ENCODE measurements at places on chromosomes 5 and 9.

DNA sequence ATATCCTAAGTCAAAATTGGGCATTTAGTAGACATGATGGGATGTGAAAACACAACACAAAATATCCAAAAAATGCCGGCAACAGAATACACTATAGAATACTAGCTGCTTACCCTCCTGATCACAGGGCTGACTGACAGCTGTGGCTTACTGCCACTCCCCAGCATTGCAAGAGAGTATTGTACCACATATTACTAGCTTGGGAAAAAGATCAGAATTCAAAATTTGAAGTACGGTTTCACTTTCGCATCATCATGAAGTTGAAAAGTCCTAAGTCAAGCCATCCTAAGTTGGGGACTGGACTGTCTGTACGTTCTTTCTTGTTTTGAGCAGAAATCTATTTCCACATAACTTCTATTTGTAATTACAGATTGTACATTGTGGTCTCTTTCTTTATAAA is 851.4 kb downstream of the MAT2B start:
- no peak for DNase-seq

DNA sequence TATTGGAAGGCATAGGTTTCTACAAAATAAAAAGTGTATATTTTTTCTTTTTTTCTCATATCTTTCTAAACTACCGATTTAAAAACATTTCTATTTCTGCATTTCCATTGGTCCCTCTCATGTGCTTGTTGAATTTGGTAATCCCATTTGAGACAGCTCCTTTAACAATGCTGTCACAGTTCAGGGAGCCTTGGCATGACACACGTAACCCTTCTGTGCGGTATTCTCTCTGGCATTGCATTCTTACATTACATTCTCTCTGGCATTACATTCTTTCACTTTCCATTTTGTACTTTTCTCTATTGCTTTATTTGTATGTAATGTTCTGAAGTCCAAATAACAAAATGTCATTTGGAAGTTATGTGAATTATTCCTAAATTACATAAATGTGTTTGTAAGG is 150.7 kb upstream of the RASGRF2 start:
- DNase-seq = no peak

GRCh38 chr9:74391816-74392215 is 105.3 kb upstream of the RORB start:
- no peak for DNase-seq

DNA sequence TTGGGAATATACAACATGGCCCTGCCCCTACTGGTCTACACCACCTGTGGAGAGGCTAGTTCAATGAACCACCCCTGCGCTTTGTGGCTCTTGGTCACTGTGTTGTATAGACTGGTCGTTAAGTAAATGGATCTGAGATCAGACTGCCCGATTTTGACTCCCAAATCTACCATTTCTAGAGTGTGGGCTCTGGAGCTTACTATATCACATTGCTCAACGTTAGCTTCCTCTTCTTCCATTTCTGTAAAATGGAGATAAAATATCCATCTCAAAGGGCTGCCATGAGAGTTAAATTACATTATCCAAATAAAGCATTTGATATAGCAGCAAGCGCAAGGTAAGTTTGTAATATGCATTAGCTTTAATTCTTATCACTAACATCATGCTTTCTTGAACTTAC is 52.7 kb upstream of the IFNK start:
- DNase-seq = no peak

DNA sequence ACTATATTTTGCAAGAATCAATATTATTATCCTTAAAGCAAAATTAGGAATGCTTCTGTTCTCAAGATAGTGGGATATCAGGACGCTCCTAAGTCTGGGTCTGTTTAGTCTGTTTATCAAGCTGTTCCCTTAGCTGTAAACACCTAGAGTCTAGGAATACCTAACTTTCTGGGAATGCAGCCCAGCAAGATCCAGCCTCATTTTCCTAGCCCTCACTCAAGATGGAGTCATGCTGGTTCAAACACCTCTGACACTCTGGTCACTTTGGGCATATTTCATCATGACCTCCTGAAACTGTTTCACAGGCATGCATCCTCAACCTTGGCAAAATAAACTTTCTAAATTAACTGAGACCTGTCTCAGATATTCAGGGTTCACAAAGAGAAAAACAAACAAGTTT is 14.4 kb upstream of the MRPS30 start:
- no peak for DNase-seq

DNA sequence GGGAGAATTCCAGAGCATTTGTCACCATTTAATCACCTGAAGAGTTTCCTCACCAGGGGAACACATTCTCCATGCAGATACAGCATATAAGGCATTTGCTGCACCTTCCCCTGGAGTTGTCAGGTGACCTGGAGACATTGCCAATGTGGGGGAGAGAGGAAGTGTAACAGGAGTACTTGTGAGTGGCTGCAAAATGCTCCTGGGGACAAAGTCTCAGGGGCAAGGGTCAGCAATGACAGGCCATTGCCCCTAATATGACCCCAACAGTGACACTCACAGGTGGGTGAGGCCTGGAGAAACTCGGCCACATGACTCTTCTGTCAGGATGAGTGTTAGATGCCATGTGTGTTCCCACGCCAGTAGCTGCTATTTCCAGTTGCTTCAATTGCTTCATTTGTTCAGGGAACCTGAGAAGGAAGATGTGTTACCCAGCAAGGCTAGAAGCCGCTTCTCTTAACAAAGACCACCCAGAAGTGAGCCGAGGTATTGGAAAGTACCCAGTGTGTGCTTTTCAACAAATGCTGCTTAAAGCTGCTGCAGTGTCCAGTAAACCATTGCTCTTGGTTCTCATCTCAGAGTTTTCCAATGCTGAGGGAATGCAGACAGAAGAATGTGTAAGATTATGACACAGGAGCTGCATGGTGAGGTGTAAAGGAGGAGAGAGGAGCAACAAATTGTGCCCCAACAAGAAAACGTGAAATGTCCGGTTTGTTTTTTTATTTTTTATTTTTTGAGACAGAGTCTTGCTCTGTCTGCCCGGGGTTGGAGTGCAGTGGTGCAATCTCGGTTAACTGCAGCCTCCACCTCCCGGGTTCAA is 128.2 kb upstream of the SLC44A1 start:
- DNase-seq = no peak
